ENCODE measurements at places on chromosomes 12 and 14.
A peak's percentile ranks its signal among the peaks of the same experiment; 100 is the strongest.

- DNase-seq, result no peak
- no peak overlapping the region for H3K27ac ChIP-seq
- no peaks in the 10 kb centered on the region for H3K4me1 ChIP-seq
- no peak overlapping the region for H3K4me3 ChIP-seq
- no peaks in the 10 kb centered on the region for H3K36me3 ChIP-seq
Measured at GRCh38 chr14:37985826-37986470, 221.8 kb upstream of the SSTR1 start.

GRCh38 chr12:116604951-116605641 lies 45.9 kb downstream of the MAP1LC3B2 start:
- H3K4me1 ChIP-seq, result peaks cover 2% of the 10 kb centered on the region
- H3K27ac ChIP-seq, result no peak overlapping the region
- H3K27me3 ChIP-seq, result no peaks in the 10 kb centered on the region
- no peak overlapping the region for H3K4me3 ChIP-seq
- no peak for DNase-seq
- H3K36me3 ChIP-seq, result no peaks in the 10 kb centered on the region

- no peaks in the 10 kb centered on the region for H3K36me3 ChIP-seq
- H3K27me3 ChIP-seq, result peaks cover 11% of the 10 kb centered on the region
- peak; percentile 9 for DNase-seq
Measured at GRCh38 chr12:62934239-62934798, 631 bp downstream of the PPM1H start.

GRCh38 chr12:109087250-109087649 lies 6.0 kb downstream of the ALKBH2 start:
- no peak overlapping the region for H3K27ac ChIP-seq
- peaks cover 42% of the 10 kb centered on the region for H3K36me3 ChIP-seq
- H3K4me1 ChIP-seq, result peaks cover 4% of the 10 kb centered on the region
- no peak for DNase-seq
- H3K4me3 ChIP-seq, result no peak overlapping the region

GRCh38 chr12:109432842-109433304 lies 44.2 kb downstream of the KCTD10 start:
- H3K27me3 ChIP-seq, result no peaks in the 10 kb centered on the region
- H3K4me1 ChIP-seq, result peaks cover 3% of the 10 kb centered on the region
- H3K4me3 ChIP-seq, result no peak overlapping the region
- no peaks in the 10 kb centered on the region for H3K36me3 ChIP-seq
- peak; percentile 37 for DNase-seq
- H3K27ac ChIP-seq, result no peak overlapping the region

DNA sequence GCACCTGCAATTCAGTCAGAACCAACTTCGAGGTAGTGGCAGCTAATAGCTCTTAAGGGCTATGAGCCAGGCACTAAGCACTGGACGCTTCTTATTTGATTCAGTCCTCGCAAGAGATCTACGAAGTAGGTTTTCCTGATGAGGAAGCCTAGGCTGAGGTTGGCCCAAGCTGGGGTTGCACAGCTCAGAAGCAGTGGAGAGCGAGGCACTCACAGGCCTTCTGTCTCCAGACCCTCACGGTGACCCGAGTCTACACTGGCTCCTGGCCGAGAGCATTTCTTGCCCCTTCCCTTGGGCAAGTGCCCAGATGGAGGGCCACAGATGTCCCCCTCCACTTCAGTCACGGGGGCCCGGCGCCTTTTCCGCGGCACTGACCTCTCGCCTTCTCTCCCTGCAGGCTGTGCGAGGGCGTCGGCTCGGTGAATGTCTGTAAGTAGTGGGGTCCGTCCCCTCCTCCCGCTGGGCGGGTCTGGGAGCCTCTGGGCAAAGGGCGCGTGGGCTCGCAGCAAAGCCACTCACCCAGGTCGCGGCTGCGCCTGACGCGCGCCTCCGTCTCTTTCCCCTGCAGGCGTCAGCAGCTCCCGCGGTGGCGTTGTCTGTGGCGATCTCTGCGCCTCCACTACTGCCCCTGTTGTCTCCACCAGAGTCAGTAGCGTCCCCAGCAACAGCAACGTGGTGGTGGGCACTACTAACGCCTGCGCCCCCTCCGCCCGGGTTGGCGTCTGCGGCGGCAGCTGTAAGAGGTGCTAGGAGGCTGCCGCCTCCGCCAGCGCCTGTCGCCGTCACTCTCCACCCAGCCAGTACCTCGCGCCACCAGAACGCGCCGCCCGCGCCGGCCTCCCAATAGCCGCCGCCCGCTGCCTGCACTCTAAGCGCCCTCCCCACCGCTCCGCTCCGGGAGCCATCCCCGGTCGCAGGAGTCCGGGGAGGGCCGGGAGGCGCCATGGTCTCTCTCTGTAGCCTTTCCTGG lies 13.1 kb downstream of the KRT83 start:
- H3K4me1 ChIP-seq, result no peaks in the 10 kb centered on the region
- peaks cover 29% of the 10 kb centered on the region for H3K27me3 ChIP-seq
- DNase-seq, result no peak
- no peak overlapping the region for H3K4me3 ChIP-seq
- no peak overlapping the region for H3K27ac ChIP-seq

GRCh38 chr12:46790066-46790465 lies 35.7 kb downstream of the SLC38A4 start:
- H3K36me3 ChIP-seq, result no peaks in the 10 kb centered on the region
- H3K4me1 ChIP-seq, result no peaks in the 10 kb centered on the region
- no peak for DNase-seq
- H3K27me3 ChIP-seq, result no peaks in the 10 kb centered on the region
- no peak overlapping the region for H3K4me3 ChIP-seq
- H3K27ac ChIP-seq, result no peak overlapping the region

DNA sequence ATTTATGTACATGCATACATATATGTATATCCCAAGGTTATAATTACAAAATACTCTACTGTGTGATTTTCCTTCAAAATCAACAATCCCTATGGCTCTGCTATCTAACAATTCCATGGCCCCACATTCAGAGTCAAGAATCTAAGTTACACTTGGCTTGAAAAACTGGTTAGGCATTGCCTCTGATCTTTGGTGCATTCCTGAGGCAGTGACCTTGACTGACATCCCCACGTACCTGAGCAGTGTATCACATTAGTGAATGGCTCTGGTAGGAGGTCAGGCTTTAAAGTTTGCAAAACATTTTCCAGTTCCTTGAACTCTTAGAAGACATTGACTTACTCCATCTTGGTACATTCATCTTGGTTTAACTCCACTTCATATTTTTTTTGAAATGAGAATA lies 8.5 kb upstream of the STON2 start:
- no peaks in the 10 kb centered on the region for H3K4me1 ChIP-seq
- no peaks in the 10 kb centered on the region for H3K27me3 ChIP-seq
- DNase-seq, result no peak
- no peaks in the 10 kb centered on the region for H3K36me3 ChIP-seq
- no peak overlapping the region for H3K4me3 ChIP-seq

GRCh38 chr14:54676812-54677708 lies 110.1 kb downstream of the SAMD4A start:
- no peaks in the 10 kb centered on the region for H3K4me1 ChIP-seq
- H3K27ac ChIP-seq, result no peak overlapping the region
- no peak for DNase-seq
- no peak overlapping the region for H3K4me3 ChIP-seq

DNA sequence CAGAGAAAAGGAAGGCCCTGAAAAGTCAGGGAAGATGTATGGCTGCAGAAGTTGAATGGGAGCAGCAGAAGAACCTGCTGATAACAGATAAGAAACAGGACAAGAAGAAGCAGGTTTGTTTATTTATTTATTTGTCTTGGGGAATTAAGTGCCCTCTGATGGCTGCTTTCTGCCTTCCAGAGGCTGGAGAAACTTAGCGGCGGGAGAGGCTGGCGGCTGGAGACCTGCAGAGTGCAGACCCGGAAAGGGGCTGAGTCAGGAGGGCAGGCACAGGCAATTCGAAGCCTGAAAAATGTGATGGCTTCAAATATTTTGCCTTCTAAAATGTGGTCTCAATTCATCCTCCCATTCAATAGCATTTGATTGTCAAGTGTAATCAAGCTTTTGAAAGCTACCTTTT lies 168.2 kb upstream of the GZMB start:
- DNase-seq, result no peak
- no peaks in the 10 kb centered on the region for H3K4me1 ChIP-seq
- no peak overlapping the region for H3K4me3 ChIP-seq
- no peaks in the 10 kb centered on the region for H3K36me3 ChIP-seq
- H3K27ac ChIP-seq, result no peak overlapping the region

DNA sequence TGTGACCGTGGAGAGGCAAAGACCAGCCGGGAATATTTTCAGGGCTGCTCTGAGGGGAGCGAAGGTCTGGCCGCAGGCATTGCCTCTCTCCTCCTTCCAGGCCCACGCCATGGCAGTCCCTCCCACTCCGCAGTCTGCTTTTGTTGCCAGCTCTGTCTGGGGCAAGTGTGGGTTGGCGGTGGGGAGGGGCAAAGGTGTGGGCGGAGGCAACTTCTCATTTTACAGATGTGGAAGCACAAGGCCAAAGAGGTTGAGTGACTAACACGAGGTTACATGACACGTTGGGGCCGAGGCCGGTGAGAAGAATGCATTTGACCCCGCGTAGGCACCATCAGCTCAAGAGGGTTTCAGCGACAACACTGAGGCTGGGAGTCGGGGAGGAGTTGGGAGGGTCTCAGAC lies 6.1 kb upstream of the FAIM2 start:
- no peak overlapping the region for H3K27ac ChIP-seq
- no peaks in the 10 kb centered on the region for H3K36me3 ChIP-seq
- no peaks in the 10 kb centered on the region for H3K4me1 ChIP-seq
- peaks cover 23% of the 10 kb centered on the region for H3K27me3 ChIP-seq
- no peak overlapping the region for H3K4me3 ChIP-seq

- no peaks in the 10 kb centered on the region for H3K4me1 ChIP-seq
- DNase-seq, result no peak
- no peaks in the 10 kb centered on the region for H3K27me3 ChIP-seq
- no peaks in the 10 kb centered on the region for H3K36me3 ChIP-seq
Measured at GRCh38 chr14:71448431-71449315, 483.6 kb upstream of the RGS6 start.

DNA sequence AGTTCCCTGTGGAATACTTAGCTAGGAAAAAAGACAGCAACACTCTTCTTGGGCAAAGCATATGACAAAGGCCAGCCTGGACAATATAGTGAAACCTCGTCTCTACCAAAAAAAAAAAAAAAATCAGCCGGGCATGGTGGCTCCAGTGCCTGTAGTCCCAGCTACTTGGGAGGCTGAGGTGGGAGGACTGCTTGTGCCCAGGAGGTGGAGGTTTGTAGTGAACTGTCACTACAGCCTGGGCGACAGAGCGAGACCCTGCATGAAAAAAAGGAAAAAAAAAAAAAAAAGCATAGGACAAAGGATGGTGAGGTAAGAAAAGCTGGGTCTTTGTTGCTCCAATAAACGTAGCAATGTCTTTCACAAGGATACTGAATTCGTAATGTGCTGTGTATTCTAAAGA lies 1.1 kb downstream of the TXNDC16 start:
- H3K36me3 ChIP-seq, result no peaks in the 10 kb centered on the region
- H3K4me3 ChIP-seq, result peak overlapping the region; percentile 74
- DNase-seq, result no peak
- H3K27me3 ChIP-seq, result no peaks in the 10 kb centered on the region
- peak overlapping the region; percentile 96 for H3K27ac ChIP-seq
- H3K4me1 ChIP-seq, result peaks cover 18% of the 10 kb centered on the region

All from thymus (tissue), 14 donors.